ENCODE measurements at places on chromosomes 1 and 21.

DNA sequence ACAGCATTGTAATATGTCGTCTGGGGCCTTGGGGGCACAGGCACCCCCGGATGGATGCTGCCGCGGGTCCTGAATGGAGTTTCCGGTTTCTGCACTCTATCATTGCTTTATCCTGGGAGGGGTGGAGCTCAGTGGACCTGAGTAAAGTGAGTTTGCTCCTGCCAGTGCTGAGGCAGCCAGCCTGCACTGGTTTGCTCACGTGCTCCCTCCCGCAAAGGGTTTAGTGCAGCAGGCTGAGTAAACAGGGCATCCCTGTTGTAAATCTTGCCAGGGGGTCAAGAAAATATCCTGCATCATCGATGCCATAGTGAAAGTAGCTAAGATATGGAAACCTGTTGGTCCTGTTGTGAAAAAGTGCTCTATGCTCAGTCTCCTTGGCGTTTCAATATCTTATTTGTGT is 85.6 kb upstream of the BRINP3 start:
- DNase-seq = no peak

DNA sequence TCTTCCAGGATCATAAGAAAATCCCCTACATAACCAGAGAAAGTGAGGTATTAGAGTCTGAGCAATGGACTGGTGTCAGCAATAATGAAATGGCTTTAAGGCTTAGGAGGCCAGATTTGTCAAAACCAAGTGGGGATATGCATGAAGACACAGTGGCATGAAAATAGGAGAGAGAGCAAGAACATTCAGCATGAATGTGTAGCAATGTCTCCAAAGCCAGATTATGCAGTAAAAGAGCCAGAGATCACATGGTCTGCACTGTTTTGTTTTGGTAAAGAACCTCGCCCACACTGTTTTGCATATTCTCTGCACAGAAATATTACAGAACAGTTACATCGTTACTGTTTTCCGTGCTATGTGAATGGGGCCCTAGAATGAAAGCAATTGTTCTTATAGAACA is 589.4 kb downstream of the PLPP3 start:
- no peak for DNase-seq

DNA sequence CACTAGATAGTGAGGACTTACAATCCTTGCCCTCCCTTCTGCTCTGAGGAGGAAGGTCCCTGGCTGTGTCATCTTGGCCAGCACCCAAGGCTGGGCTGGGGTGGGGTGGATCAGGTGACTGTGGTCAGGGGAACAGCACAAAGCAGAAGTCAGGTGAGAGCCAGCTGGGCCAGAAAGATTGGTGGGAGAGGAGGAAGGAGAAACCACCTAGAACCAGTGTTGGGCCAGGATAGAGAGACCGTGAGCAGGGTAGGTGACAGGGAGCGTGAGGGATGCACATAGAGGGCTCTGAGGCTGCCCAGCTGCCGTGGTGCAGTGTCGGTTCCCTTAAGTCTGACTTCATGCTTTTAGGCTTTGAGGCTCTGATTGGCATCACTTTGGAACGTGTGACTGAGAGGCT is 22.7 kb downstream of the NCF2 start:
- no peak for DNase-seq

DNA sequence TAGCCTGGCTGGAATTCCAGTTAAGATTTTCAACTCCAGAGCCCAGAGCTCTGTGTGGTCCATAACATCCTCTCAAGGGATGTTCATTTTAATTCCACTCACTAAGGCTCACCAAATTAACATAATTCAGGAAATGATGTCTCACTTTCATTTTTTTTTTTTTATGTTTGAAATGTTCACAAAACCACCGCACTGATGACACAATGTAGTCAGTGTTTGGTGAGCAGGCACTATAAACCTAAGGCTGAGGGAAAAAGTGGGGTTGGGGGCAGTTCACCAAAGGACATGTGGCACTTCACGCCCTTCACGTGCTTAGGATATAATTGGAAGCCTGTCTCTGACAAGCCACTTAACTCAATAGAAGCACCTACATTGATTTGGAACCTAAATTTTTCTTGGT is 177.3 kb upstream of the CAMK1G start:
- DNase-seq = peak; percentile 81

DNA sequence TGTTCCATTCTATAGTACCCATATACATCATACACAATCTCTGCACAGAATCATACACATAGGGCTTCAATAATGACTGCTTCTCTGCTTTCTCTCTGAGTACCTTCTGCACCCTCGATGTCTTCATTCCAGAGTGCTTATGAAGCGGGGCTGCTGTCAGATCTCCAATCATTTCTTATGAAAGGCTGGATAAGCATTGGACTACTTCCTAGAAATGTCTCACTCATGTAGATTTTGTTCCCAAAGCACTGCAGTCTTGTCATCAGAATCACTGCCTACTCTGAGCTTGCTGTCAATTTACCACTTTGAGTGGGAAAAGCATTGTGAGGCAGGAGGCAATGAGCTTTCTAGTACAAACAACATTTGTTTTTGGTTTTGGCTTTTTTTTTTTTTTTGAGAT is 179.0 kb downstream of the SLC35F3 start:
- DNase-seq = no peak

Measured in fibroblast of skin of left quadriceps (primary cell).